ENCODE measurements at places on chromosomes 3 and 15.
A peak's percentile ranks its signal among the peaks of the same experiment; 100 is the strongest.

DNA sequence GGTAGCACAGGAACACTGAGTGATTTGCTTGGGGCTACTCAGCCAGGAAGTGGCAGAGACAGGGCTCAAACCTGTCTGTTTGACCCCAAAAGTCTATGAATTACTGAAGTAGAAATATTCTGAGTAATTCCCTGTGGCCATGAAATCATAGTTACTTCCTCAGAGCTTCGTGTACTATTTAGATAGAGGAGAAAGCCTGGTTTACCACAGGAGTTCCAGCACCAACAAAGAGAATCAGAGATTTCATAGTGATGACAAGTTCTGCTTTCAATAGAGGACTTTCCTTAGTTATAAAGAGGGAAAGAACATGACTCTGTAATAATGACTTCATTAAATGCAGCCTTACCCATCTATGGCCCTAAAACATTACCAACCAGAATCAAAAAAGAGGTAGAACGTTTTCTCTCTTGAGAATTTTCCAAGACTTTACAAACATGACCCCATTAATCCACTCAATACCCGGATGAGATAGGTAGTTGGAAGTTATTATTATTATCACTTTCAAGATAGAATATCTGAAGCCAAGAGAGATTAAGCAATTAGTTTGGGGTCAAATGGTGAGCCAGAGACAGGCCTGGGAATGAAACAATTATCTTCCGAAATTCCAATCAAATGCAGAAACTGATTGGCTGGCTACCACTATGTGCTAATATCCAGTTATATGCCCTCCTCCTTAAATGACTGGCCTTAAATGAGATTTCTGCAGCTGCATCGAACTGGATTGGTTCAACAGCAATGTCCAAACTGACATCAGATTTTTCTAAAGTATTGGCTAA lies 13.6 kb upstream of the WNT5A start:
- no peak for DNase-seq

GRCh38 chr15:68047826-68048225 lies 6.3 kb upstream of the PIAS1 start:
- no peak for DNase-seq

- no peak for DNase-seq
Measured at GRCh38 chr15:72835294-72835890, 51.8 kb upstream of the ADPGK start.

- no peak for DNase-seq
Measured at GRCh38 chr3:44030687-44031305, 210.9 kb upstream of the TOPAZ1 start.

DNA sequence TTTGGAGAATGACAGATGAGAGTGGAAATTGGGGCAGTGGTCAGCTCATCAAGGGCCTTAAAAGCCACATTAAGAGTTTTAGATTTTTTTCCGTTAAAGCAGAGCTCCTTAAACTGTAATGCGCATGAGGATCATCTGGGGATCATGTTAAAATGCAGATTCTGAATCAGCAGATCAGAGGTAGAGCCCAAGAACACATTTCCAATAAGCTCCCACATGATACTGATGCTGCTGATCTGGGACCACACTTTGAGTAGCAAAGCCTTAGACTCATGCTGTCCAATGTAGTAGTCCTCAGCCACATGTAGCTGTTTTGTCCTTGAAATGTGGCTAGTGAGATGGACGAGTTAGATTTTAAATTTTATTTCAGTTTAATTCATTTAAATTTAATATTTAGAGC lies 26.3 kb upstream of the POMGNT2 start:
- no peak for DNase-seq

DNA sequence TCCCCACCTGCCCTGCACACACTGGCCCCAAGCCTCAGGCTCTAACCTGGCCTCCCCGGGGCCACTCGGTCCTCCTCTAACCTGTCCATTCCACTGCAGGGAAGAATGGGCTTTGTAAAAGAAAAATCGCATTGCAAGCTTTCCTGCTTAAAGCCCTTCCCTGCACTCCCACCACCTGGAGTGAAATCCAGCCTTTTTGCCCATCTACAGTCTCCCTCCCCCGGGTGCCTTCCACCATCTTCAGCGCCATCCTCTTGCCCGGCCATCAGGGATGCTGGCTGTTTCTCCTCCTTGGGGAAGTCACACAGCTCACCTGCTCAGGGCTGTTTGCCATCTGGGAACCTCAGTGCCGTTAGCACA lies 266.9 kb downstream of the OCA2 start:
- DNase-seq: no peak

DNA sequence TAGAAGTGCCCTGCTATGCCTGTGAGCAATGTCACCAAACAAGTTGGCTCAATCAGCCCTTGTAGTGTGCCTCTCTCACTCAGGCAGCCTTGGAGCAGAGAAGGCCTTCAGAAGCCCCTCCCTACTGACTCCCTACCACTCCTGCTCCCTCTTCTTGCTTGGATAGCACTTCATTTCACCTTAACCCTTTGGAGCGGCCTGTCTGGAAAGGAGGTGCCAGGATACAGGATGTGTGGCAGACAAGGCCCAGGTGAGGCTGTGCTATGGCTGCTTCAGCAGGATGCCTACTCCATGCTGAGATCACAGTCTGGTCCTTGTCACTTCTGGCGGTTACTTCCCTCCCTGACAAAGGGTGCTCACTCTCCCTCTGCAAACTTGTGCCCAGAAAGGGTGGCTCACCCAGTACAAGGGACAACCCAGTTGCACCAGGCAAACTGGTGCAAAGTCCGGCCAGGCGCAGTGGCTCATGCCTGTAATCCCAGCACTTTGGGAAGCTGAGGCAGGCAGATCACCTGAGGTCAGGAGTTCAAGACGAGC lies 1.1 kb downstream of the MON1A start:
- DNase-seq: no peak

DNA sequence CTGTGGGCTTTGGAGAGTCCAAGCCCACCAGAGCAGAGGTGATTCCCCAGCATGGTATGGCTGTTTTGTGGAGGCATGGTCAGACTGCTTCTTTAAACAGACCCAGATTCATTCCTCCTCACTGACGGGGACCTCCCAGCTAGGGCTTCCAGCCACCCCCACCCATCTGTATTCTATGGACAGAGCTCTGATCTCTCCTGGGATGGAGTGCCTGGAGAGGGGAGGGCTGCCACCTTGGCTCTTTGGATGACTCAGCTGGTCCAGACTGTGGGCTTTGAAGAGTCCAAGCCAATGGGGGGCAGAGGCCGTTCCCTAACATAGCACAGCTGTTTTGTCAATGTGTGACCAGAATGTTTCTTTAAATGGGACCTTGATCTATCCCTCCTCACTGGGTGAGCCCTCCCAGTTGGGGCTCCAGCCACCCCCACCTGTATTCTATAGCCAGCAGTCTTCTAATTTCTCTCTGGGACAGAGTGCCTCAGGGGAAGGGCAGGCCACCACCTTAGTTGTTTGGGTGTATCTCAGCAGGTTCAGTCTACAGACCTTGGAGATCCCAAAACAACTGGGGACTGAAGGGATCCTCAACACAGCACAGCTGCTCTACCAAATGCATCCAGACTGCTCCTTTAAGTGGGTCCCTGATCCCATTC lies 122.0 kb upstream of the OSTN start:
- no peak for DNase-seq

DNA sequence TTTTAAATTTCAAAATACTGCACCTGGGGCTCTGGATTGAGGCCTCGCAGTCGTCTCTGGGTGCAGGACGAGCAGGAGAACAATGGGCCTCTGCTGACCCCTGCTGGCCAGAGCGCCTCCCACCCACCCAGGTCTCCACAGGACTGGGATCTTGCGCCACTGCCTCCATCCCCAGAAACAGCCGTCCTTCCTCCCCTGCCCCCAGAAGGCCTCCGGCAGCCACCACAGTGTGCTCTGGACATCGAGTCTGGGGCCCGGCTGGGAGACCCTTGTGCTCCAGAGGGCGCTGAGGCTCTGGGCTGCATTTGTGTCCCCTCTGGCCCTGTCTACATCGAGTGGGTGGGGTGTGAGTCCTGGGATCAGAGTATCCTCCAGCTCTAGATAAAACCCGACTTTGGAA lies 6.7 kb upstream of the ACSBG1 start:
- DNase-seq: peak; percentile 76

DNA sequence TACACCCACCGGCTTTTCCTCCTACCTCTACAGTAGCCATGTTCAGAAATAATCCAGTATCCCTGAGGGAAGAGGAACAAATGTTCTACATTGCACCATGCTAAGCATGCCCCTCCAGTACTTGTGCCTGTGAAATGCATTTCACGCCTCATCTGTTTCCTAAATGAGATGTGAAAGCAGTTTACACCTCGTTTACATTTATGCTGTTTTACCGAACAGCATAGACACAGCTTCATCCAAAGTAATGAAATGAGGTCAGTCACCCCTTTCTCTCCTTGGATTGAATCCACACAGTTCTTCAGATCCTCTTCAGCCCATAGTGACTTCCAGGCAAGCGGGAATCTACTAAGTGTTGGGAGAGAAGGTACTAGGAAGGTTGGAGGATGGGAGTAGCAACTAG lies 514.3 kb downstream of the PDCD6IP start:
- no peak for DNase-seq

- DNase-seq: no peak
Measured at GRCh38 chr3:126136428-126137220, 43.8 kb downstream of the ALDH1L1 start.

- no peak for DNase-seq
Measured at GRCh38 chr3:168647582-168647981, 551.9 kb upstream of the GOLIM4 start.

DNA sequence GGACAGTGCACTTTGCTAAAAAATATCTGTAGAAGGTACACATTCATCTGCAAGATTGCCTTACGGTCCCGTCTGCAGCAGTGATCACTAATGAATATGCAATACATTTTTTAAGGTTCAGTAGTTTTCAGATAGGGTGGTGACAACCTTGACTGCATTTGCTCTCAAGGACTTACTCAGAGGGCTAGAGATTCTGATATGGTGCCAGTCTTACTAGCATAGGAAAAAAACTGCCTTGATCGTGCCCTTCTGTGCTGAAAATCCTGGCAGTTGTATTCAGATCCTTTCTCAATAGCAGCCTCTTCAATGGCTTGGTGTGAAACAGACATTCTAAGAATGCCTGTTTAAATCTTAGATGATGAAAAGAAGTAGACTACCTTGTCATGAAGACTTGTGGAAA lies 411.9 kb upstream of the CCDC54 start:
- DNase-seq: no peak

- DNase-seq: peak; percentile 5
Measured at GRCh38 chr3:108093616-108094015, 2.8 kb upstream of the CD47 start.

- no peak for DNase-seq
Measured at GRCh38 chr3:155745795-155746550, 1.1 kb upstream of the PLCH1 start.

DNA sequence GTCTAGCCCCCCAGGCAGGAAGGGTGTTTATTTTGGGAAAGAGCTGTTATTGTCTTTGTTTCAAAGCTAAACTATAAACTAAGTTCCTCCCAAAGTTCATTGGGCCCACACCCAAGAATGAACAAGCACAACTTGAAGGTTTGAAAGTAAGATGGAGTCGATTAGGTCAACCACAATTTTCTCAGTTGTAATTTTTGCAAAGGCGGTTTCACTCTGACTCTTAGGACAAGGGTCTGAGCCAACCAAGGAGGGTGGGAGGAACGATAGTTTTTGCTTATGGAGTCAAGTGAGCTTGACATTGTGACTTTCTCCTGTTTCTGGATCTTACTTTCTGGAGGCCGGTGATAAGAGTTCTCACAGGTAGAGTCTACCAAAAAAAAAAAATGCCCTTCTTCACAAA lies 5.8 kb upstream of the ZNF770 start:
- DNase-seq: peak; percentile 95

- no peak for DNase-seq
Measured at GRCh38 chr3:107833043-107833442, 257.8 kb downstream of the CD47 start.

- no peak for DNase-seq
Measured at GRCh38 chr15:98003996-98004395, 43.5 kb downstream of the ARRDC4 start.

DNA sequence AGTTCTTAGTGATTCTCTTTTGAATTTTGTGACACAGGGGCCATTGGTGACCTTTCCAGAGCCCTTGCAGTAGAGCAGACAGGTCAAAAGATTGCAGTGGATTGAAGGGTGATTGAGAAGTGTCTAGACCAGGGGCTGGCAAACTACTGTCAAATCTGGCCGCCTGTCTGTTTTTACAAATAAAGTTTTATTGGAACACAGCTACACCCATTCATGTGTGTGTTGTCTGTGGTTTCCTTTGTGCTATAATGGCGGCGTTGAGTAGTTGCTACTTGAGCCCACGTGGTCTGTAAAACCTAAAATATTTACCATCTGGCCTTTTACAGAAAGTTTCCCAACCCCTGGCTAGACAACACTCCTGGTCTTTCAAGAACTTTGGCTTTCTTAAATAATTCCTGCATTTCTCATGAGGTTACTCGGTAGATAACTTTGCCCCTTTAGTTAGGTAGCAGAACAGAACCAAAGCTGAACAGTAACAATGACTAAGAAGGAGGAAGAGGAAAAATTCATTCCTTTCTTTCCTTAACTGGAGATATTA lies 265.1 kb upstream of the NR2E3 start:
- no peak for DNase-seq
